GDM1 (cell line): ENCODE measurements at places on chromosomes 6 and 20.
A peak's percentile ranks its signal among the peaks of the same experiment; 100 is the strongest.

DNA sequence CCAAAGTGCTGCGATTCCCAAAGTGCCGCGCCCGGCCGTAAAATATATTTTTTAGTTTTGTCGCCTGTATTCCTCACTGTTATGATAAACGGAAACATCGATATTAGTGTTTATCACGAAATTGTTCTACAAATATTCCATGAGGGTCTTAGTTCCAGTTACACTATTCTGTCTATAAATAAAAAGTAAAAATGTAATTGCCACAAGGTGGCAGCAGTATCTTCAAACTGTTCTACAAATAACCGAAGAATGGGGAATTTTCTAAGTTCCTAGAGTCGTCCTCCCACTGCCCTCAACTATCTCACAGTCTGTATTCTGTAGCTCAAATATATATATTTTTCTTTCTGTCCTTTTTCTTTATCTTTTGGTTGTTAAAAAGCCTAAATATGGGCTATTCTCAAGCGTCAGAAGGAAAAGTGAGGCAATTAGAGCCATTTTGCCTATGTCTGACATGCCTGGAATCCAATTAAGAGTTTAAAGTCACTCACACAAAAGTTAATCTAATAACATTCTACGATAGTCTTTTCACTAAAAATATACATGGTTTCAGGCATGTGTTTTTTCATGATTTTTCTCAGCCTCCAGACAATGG is 14.2 kb upstream of the FAM162B start:
- peak; percentile 4 for DNase-seq

- DNase-seq = no peak
Observed at GRCh38 chr6:168039849-168040248, 39.2 kb downstream of the FRMD1 start.

DNA sequence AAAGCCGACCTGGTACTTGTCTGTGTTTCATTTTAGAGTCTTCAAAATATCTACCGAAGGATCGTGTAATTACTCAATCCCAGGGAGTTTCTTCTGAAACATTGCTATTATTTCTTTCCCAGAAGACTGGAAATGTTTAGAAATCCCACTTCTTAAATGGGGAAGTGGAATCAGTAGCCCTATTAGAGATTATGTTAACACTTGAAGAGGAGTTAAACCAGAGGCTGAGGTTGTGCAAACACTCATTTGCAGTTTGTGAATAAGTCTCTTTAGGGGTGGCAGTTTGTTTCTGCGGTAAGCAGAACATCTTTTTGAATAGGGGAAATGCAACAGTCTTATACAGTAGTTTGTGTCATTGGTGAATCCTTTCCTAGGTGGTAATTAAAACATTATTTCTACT is 21.3 kb downstream of the DSP start:
- no peak for DNase-seq

DNA sequence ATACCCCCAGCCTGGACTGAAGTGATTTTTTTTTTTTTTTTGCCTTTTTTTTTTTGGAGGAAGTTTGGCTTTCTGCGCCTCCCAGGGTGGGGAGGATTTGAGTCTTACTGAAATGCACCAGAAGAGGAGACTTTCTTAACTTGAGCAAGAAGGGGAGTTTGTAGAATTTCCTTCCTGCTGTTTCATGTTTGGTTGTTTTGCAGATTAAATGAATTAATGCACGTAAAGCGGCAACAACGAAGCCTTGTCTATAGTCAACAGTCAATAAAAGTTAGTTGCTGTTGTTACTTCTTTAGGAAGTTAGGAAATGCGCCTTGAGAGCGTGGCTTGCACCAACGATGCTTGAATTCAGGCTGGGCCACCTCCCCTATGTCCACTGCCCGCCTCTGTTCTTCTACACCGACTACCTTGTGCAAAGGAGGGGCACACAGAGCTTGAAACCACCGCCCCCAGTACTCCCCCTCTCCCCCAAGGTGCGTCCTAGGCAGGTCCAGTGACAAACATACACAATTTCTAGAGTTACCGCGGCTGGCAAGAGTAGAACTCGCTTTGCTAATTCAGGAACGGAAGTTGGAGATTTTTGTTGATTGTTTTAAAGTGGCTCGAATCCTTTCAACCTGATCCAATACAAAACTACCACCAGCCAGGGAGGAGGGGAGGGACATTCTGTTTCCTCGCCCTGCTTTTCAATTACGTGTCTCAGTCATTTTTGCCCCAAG is 830 bp upstream of the CYP24A1 start:
- no peak for DNase-seq

- peak; percentile 76 for DNase-seq
Observed at GRCh38 chr6:89412071-89413005, at the start of gene RRAGD. Gene RRAGD (minus strand): TSS chr6:89412273. CDS start chr6:89411993, 280 bp downstream.

DNA sequence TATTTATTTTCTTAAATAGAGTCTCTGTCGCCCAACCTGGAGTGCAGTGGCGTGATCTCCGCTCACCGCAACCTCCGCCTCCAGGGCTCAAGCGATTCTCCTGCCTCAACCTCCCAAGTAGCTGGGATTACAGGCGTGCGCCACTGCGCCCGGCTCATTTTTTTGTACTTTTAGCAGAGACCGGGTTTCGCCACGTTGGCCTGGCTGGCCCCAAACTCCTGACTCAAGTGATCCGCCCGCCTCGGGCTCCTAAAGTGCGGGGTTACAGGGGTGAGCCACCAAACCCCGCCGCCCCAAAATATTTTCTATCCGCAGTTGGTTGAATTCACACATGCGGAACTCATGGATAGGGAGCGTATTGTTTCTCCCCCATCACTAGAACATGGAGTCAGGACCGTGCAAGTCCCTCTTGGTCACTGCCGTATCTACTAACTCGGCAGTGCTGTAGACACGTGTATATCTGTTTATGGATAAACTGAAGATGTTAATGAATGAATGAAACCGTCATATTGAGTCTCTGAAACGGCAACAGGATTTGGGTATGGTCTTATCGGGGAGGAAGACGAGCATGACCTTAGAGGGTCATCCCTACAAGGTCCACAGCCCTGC is 904 bp downstream of the MKKS start:
- DNase-seq = no peak

- DNase-seq = no peak
Observed at GRCh38 chr6:53240761-53241160, 92.1 kb upstream of the GCM1 start.

DNA sequence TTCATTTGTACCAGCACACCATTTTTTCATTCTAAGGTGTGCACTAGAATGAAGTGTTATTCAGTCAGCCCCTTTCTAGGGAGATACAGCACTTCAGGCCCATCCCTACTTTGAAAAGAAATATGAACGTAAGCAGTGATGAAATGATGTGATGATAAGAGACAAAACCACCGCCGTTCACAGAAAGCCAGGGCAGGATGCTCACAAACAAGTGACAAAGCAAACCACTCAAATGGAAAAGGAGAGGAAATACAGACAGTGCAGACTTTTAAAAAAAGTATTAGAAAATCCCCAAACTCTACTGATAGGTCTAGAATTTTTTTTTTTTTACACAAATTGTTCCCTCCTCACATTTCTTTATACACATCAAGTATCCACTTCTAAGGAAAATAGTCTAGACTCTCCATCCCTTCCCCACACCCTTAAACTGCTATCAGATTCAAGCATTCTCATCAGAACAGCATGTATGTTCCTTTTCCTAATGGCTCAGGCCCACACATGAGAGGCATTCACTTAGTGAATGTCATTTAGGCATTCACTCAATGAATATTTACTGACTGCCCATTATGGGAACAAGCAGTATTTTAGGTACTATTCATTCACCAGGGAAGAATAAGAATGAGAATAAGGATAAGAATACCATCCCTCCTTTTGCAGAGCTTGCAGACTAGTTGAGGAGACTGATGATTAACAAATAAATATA is 243.5 kb downstream of the GMPR start:
- DNase-seq = no peak

DNA sequence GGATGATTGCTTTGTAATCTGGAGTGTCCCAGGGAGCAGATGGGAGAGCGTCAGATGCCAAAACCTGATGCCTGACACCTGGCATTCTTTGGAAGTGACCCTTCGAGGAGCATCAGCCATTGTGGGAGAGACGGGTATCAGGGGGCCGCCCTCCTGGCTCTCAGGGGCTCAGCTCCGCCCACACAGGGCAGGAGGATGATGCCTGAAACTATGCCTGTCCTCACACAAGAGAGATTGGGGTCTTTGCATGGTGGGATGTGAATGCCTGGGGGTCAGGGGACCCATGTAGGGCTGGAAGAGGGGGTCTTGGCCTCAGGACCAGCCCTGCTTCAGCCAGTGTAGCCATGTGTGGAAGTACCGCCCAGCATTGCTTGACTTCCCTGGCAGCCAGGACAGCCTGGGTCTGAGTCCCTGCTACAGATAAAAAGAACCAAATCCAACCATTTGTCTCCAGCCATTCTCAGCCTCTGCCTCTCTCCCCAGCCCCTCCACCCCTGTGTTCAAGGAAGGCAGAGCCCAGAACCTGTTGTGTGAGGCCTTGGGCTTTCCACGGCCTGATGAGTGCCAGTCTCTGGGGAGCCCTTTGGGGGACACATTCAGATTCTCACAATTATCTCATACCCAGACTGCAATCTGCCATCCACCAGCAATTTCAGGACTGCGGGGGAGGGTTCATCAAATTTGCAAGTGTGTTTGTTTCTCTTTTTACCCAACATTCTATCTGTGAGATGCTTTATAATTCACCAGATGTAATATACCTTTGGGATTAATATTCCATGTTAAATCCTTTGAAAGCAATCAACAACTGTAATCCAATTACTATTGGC is 371.2 kb downstream of the PREX1 start:
- DNase-seq = no peak

DNA sequence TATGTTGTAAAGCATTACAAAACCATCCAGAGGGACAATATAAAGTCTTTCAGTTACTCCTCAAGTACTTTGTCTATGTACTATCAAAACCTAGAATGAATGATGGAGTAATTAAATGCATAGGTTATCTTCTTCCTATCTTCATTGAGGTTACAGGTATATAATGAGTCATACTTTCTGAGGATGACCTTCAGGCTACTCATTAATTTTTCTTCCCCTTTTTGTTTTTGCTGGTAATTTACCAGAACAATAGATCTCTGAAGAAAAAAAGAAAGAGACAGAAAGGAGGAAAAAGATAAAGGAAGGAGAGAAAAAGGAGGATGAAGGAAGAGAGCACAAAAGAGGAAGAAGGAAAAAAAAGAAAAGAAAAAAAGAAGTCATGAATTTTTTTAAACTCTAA is 398.4 kb downstream of the TBC1D32 start:
- DNase-seq = no peak

DNA sequence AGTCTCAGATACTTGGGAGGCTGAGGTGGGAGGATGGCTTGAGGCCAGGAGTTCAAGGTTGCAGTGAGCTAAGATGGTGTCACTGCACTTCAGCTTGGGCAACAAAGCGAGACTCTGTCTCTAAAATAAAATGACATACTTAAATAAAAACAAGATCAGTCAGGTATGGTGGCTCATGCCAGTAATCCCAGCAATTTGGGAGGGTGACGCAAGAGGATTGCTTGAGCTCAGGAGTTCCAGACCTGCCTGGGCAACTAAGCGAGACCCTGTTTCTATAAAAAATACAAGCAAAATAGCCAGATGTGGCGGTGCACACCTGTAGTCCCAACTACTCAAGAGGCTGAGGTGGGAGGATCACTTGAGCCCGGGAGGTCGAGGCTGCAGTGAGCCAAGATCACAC is 149.6 kb downstream of the ZFP64 start:
- no peak for DNase-seq

DNA sequence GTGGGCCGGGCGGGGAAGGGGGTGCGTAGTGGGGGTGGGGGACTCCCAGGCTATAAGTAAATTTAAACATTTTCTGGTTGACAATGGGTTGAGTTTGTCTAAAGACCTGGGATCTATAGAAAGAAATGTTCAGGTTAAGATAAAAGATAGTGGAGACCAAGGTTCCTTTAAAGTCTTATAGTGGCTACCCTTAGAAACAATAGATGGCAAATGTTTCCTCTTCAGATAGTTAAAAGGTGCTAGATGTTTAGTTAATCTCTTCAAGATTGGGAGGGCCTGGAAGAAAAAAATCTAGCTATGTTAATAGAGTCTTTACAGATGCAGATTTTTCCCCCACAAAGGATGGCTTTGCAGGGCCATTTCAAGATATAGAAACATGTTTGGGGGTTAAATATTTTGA is 446.4 kb upstream of the FKBP1C start:
- no peak for DNase-seq

DNA sequence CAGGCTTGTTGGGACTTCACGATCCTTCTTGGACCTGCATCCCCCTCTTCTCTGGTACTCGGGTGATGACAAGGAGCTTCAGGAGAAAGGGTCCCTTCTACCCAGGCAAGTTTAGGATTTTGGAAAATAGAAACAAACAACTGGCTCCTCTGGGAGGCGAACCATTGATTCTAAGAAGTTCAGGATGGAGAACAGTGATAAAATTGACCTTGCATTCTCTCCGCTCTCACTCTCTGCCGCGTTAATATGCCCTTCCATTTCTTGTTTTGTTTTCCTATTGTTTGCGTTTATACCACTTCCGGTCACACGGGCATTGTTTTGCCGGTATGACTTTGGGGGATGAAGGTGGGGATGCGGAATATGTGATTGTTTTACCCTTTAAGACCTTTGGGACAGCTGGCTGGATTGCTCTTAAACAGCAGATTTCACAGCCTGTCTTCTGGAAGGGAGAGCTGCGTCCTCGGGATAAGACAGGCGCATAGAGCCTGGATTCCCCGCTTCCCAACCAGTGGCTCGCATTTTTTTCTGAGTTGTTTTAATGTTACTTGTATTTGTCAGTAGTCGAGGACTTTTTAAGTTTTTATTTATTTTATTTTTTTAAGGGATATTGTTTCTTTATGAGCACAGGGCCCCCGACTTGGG is 144.3 kb upstream of the ZNF184 start:
- DNase-seq = no peak

DNA sequence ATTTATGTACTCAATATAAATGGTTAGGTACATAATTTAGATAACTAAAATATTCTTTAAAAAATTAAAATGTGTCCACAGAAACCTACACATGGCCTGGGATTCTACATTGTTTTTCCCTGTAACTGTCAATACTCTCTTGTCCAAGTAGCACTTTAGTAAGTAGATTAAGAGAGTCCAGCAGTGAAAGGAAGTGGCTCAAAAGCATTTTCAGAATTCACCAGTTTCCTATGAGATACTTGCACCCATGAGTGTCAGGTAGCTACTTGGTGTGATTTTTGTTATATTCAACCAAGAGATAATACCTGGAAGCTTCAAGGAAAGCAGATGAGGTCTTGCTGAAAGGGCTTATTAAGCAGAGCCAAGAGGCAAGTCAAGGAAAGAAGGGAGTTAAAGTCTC is 126.3 kb downstream of the FYN start:
- no peak for DNase-seq

DNA sequence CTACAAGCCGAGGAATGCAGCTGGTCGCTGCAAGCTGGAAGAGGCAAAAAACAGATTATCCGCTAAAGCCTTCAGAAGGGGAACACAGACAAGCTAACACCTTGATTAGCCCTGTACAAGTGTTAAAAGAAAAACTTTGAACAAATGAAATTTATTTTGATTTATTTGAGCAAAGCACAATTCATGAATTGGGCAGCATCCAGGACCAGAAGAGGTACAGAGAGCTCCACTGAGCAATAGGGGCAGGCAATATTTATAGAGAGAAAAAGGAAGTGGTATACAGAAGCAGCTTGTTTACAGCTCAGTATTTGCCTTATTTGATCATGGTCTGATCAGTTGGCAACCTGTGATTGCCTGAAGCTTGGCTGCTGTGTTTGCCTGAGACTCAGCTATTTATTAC is 17.6 kb downstream of the HLA-DOB start:
- DNase-seq = no peak
